ENCODE measurements at places on chromosomes 7 and 10. TPM values are rescaled to one million over a fixed set of nuclear protein-coding genes. Genes with fewer than 3 reads are reported as not detected.
A peak's percentile ranks its signal among the peaks of the same experiment; 100 is the strongest.

DNA sequence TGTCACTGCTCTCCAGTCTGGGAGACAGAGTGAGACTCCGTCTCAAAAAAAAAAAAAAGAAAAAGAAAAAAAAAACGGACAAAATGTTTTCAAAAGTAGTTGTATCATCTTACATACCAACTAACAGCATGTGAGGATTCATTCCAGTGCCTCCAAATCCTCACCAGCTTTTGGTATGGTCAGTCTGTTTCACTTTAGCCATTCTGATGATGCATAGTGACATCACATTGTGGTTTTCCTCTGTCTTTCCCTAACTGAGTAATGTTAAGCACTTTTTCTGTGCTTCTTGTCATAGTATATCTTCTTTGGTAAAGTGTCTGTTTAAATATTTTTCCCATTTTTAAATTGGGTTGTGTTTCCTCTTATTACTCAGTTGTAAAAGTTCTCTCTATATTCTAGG is 251.4 kb upstream of the CTBP2 start:
- DNase-seq = peak; percentile 96
- H3K27ac ChIP-seq = no peak overlapping the region
- no peaks in the 10 kb centered on the region for H3K27me3 ChIP-seq

DNA sequence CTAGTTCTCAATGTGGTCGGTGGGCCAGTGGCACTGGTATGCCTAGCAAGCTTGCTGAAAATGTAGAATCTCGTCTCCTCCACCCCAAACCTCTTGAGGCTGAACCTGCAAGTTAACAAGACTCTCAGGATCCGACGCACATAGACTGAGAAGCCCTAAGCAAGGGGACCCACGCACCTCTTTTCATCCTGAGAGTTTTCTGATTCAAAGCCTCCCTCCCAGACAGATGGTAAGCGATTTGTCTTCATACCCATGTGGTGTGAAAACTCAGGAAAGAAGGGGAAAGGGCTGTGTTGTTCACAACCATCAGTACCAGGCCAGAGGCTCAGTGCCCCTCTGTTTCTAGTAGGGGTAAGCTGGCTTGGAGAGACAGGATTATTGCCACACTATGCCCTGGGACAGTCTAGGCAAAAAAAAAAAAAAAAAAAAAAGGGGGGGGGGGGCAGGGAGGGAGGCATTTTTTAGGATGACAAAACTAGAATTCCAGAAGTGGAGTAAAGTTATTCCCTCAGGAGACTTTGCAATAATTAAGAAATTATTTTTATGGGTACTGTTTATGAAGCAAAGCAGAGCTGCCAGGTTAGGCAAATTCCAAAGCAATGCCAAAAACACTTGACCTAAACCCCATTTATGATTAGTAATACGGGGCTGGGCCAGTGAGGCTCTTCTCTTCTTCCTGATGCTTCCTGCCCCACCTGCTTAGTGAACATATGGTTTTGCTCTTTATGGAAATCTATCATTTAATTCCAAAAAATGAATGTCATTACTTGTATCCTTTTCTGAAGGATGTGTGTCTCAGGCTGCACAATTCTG is 117.6 kb upstream of the PDLIM1 start:
- H3K27me3 ChIP-seq = peaks cover 5% of the 10 kb centered on the region
- H3K4me1 ChIP-seq = no peaks in the 10 kb centered on the region
- H3K27ac ChIP-seq = no peak overlapping the region
- DNase-seq = no peak
- no peak overlapping the region for H3K4me3 ChIP-seq
- no peaks in the 10 kb centered on the region for H3K36me3 ChIP-seq

The VSTM4 gene
- 2.5 TPM for total RNA-seq

- H3K4me3 ChIP-seq = no peak overlapping the region
- no peaks in the 10 kb centered on the region for H3K27me3 ChIP-seq
- no peak for DNase-seq
- no peaks in the 10 kb centered on the region for H3K4me1 ChIP-seq
Observed at GRCh38 chr10:1465418-1465911, 271.9 kb downstream of the ADARB2 start.

The LEP gene
- not detected for total RNA-seq

DNA sequence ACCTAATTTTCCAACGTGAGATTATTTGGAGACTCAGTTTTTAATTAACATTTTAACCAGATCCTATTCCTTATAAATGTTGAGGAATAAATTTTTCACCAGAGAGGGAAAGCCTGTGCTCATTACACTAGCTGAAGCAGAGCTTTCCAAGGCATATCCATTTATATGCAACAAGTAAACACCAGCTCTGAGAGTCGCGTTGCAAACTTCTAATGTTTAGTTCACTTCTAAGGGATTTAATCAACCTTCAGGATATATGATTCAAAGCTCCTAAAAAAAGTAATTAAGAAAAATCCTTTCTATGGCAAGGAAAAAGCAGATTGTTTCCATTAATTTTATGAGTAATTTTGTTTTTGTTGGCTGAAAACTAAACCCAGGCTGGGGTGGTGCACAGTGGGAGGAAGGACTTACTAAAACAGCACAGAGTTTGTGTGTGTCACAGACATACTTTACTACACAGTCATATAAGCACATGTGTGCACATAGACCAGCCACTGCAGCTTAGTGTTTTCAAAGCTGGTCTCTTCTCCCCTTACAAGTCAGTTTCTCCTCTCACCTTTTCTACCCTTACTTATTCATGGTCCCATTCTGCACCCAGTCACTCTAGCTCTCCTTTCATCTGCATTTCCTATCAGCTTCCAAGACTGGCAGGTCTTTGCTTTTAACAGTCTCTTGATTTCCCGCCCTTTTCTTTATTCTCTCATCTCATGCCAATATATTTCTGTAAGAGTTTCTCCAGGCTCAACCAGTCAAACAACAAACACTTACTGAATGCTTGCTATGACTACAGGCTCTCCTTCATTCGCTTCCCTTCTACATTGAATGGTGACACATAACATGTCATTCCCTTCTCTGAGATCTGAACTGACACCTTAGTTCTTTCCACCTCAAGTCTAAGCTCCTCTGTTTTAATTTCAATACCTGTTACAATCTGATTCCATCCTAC is 81.1 kb upstream of the FZD1 start:
- H3K4me1 ChIP-seq = peaks cover 6% of the 10 kb centered on the region
- H3K27ac ChIP-seq = no peak overlapping the region
- no peak overlapping the region for H3K4me3 ChIP-seq
- peak; percentile 98 for DNase-seq

DNA sequence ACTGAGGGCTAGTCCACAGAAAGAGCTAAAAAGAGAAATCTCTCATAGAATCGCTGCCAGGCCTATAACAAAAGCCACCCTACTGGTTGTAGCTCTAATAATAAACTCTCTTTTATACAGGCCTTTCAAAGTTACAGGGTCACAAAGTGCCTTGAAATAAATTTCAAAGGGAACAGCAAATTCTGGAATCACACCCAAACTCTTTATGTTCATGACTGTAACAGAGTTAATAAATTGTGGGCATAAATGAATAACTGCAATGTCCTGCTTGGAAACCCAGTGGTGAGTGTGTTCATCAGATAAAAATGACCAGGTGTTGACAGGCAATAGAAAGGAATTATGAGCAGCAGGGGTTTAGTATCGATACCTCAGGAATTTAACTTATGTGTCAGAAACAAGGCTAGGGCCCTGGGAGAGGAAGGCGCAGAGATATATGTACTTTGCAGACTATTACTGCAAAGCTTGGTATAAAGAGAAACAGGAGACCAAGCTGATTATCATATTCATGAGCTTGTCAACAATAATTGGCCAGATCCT is 9.3 kb downstream of the CDC14C start:
- no peak overlapping the region for H3K4me3 ChIP-seq
- no peak for DNase-seq

- peaks cover 12% of the 10 kb centered on the region for H3K4me1 ChIP-seq
- no peak for DNase-seq
- H3K36me3 ChIP-seq = no peaks in the 10 kb centered on the region
- no peaks in the 10 kb centered on the region for H3K27me3 ChIP-seq
- no peak overlapping the region for H3K27ac ChIP-seq
Observed at GRCh38 chr7:33754933-33755928, 150.1 kb upstream of the BMPER start.

DNA sequence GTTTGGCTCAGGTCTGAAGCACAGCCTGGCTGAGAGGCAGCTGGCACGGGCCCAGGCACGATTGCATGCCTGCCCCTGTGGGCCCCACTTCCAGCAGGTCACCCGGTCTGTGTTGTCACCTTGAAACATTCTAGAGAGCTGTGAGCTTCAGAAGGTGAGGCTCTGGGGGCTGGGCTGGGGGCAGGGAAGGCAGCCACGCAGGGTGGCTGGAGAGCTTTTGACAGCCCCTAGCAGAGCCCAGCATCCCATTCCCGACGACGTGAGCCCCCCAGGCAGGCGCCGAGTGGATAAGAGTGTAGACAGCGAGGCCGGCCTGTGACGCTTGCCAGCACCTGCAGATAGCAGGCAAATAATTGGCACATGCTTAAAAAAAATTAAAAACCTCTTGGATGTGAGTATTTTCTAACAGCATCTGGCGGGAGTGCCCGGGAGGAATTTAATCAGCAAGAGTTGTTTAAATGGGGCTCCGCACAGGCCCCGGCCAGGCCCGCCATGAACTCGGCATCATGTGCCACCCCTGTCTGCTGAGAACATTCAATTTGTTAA is 212.0 kb upstream of the TBX20 start:
- H3K27me3 ChIP-seq = peaks cover 1% of the 10 kb centered on the region
- no peak for DNase-seq
- H3K4me1 ChIP-seq = no peaks in the 10 kb centered on the region
- no peak overlapping the region for H3K4me3 ChIP-seq
- H3K36me3 ChIP-seq = no peaks in the 10 kb centered on the region
- H3K27ac ChIP-seq = no peak overlapping the region

- H3K4me1 ChIP-seq = no peaks in the 10 kb centered on the region
- no peaks in the 10 kb centered on the region for H3K27me3 ChIP-seq
- no peak overlapping the region for H3K4me3 ChIP-seq
Observed at GRCh38 chr7:158428837-158429753, 158.5 kb downstream of the PTPRN2 start.

The ANKRD30A gene
- total RNA-seq = not detected

DNA sequence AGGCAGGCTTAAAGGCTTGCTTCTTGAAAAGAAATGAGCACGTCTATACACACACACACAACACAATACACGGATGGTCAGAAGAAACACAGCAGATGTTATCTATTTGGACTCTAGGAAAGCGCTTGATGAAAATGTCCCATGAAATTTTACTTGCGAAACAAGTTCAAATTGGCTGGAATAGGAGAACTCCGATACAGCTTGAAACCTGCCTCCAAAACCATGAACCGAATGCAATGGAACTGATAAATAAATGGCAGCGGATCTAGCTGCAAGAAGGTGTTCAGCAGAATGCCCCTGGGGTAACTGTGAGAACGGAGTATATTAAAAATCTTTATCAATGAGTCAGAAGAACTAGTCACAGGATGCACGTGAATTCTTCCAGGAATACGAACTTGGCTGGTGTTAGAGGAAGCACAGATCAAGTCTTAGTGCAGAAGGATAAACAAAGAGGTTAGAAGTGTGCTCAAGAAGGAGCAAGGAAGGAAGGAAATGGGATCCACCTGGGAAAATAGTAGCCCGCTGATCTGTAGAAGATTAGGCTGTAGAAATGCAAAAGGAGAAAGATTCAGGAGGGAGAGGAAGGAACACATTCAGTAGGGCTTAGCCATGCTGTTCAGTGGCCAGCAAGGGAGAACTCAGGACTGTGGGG is 142.0 kb upstream of the PRKCQ start:
- H3K4me1 ChIP-seq = peaks cover 12% of the 10 kb centered on the region
- peak overlapping the region; percentile 94 for H3K27ac ChIP-seq
- H3K4me3 ChIP-seq = no peak overlapping the region
- no peaks in the 10 kb centered on the region for H3K27me3 ChIP-seq
- peak; percentile 99 for DNase-seq
- no peaks in the 10 kb centered on the region for H3K36me3 ChIP-seq

The APBB1IP gene
- not detected for total RNA-seq

- H3K27ac ChIP-seq = no peak overlapping the region
- H3K36me3 ChIP-seq = peaks cover 1% of the 10 kb centered on the region
- DNase-seq = no peak
Observed at GRCh38 chr7:102320181-102320580, 33.5 kb downstream of the SH2B2 start.

DNA sequence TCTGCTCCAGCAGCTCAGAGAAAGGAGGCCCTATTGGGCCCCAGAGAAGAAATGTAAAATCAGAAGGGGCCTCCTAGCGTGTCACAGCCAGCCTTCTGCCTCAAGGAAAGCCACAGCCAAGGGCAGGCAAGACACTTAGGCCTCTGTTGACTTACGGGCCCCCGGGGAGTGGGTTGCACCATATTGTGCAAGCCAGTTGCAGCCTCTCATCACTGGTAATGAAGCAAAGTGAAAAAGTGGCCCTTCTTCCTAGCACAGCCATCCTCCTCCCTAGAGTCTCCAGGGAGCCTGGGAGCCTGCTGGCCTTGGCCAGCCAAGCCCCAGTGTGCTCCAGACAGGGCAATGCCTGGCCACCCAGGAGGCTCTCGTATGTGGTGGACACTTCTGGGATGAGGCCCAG is 56.2 kb upstream of the GDF10 start:
- H3K4me3 ChIP-seq = no peak overlapping the region
- H3K36me3 ChIP-seq = no peaks in the 10 kb centered on the region

DNA sequence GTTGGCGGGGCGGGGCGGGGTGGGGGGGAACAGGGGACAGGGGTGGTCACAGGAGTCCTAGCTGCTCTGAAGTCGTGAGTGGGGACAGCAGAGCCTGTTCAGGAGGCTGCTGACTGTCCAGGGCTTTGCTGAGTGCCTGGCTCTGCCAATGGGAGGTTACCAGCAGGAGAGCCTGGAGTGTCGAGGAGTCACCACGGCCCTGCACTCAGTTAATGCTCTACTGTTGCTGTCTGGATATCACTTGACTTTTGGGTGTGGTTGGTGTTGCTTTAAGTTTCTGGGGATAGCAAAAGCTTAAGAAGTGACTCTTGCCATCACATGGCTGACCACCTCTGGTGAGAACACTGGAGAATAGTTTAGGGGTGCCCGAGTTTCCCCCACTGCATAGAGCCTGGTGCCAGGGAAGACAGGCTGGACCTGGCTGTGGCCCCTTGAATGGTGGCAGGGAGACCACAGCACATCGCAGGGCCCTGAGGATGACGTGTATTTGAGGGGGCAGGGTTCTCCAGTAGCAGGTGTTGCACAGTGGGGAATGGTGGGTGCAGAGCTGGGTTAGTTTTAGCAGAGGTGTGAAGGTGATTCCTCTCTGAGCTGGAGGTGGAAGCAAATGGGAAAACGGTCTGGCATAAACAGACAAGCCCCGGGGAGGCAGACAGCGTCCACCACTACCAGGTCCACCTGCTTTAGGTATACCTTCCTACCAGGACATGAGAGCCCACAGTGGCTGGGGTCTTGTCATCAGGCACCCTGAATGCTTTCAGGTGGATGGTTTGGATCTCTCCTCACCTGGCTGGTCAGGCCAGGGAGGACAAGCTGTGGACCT is 54.2 kb upstream of the CAMK2B start:
- H3K36me3 ChIP-seq = peaks cover 2% of the 10 kb centered on the region
- H3K27me3 ChIP-seq = no peaks in the 10 kb centered on the region
- H3K27ac ChIP-seq = peak overlapping the region; percentile 24

Data from IMR-90 (cell line).